ENCODE measurements at places on chromosomes 7 and 10.

- DNase-seq: no peak
Measured at GRCh38 chr10:61363006-61363405, 90.2 kb downstream of the TMEM26 start.

DNA sequence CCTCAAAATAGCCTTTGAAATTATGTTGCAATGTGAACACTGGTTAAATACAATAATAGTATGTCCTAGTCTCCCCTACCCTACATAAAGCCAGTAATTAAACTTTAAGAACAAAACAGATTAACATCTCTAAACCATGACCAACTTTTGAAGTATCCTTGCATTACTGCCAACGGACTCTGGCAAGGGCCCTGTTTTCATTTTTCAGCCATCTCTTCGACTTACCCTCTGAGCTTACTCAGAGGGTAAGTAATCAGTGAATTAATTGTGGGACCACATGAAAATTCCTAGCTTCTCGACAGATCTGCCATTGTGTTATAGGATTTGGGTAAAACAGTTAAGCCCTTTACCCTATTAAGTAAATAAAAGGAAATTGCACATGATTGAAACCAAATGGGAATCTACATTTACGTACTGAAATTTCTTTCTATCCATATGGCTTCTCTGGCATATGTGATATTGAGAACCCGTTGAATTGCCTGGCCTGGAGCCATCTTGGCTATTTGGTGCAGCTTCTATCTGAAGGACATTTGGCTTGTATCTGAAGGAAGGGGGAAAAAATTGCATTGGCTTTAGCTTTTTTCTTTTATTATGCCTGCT is 39.6 kb downstream of the DYNC1I1 start:
- no peak for DNase-seq

GRCh38 chr10:88019753-88020152 is 156.3 kb downstream of the PTEN start:
- DNase-seq: no peak

DNA sequence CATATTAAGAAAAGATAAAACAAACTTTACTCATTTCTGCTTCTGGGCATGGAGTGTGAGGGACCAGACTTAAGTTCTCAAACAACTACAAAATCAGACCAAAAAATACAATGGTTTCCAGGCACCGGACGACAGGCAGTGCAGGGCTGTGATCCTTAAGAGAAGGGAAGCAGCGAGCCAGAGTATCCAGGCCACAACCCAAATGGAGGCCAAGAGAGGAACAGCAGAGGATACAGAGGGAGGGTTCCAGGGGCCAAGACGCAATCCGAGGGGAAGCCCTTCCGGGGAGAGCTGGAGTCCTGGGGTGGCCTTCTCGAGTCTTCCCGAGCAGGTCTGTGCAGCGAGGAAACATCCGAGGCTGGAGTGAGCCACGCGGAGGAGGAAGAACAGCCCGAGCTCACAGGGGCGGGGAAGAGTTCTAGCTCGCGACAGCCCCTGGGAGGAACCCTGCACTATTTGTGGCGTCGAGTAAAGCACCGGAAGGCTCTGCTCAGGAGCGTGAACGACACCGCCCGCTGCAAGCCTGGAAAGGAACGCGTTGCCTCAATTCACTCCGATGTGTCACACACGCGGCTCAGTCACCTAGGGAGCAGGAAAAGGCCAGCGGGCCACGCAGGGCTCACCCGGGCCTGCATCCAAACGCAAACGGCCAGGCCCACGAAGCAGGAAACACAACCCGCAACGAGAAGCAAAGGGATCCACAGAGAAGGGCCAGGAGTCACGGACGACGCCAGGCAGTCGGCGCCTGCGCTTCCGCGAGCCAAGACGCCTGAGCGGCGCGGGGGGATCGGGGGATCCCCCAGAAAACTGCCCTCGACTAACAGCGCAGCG is 933 bp upstream of the RNF32 start:
- no peak for DNase-seq

DNA sequence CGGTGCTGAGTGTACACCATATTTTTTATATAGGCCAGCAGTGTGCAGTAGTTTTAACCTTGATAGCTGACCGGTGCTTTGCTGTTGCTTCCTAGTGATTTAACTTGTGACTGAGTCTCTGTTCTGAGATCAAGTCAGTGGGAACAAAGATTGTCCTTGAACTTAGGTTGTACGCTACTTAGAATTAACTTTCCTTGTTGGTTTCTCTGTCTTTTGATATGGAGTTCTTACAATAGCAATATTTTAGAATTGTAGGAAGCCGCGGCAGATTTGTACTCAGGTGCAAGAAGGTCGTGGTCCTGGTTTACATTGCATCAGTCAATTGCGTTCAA is 1.3 kb downstream of the DDX21 start:
- DNase-seq: no peak

DNA sequence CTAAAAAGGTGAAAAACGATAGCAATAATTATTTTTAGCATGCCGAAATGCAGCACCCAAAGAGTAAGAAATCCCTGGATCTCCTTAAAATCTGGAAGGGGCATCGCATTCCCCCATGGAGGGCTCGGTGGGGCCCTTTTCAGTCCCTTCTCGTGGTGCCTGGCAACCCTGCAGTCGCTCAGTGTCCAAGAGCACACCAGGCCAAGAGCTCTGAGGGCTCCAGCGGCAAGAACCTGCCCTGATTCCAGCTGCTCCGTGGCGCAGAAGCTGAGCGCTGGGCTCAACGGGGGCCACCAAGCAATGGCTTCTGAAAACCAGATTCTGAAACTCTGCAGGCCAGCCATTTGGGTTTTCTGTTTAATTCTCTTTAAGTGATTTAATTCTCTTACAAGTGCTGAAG is 131.2 kb downstream of the PRKAG2 start:
- DNase-seq: no peak

- DNase-seq: no peak
Measured at GRCh38 chr10:47282005-47282656, 17.9 kb upstream of the GDF10 start.

DNA sequence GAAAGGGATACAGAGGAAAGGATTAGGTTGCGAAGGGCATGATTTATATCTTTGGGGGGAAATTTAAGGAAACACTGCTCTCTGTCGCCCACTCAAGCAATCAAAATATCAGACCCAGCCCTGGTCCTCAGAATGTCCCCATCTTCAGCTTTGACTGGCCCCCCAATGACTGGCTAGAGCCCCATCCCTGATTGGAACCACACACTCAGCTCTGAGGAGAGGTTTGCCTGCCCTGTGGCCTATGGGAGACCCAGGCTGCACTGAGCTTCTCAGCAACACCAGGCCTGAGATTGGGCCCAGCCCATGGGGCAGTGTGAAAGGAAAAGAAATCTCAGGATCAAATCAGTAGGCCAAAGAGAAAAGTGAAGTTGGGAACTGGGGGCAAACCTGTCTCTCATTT is 69.5 kb downstream of the ADCYAP1R1 start:
- DNase-seq: no peak

- DNase-seq: no peak
Measured at GRCh38 chr7:105130580-105130979, 116.6 kb downstream of the KMT2E start.

DNA sequence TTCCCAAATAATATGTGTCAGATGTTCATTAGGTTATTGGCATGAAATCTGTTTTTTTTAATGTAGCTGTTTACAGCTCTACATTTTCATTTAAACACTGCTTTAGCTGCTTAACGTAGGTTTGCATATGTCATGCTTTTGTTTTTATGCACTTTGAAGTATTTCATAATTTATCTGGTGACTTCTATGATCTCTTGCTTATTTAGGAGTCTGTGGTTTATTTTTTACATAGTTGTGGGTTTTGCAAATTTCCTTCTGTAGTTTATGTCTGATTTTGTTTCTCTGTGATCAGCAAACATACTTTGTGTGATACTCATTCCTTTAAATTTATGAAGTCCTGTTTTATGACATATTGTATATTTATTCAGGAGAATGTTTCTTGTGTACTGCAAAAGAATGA is 606.5 kb upstream of the PFKP start:
- DNase-seq: no peak

DNA sequence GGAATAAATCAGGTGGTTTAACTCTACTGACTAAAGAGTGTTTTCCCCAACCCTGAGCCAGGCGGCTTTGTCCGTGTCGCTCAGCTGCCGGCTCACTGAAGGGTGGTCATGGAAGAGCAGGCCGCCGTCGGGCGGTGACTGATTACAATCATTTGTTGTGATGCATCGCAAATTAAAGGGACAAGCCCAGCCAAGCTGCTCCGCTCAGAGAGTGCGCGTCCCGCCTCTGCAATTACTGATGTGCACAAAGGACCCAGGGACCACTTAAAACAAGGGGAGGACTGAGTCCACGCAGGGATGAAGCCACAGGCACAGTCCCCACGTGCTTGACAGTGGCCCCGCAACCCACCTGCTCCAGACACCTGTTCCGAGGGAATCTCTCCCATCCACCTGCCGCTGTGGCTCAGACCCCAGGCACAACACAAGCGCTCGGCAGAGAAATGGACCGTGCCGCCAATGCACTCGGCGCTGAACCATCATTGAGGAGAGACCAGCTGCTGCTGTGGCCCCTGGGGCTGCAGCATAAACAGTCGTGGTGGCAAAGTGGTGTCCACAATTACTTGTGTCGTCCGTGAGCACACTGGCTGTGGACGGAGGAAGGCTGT is 526.5 kb downstream of the PTPRN2 start:
- no peak for DNase-seq

GRCh38 chr10:28241741-28242399 is 61.0 kb downstream of the MPP7 start:
- DNase-seq: no peak

DNA sequence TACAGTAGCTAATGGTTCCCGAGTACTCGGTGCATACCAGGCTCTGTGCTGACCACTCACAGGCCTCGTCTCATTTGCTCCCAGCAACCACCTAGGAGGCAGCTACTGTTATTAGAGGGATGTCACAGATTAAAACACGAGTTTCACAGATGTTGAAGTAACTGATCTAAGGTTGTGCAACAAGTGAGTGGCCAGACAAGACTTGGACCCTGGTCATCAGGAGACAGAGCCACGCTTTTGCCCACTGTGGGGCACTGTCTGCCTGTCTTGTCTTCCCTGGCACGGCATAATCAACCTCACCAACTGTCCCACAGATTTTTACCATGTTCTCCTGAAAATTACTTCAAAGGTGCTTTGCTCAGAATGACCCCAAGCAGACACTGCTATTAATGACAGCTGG is 111.6 kb upstream of the HABP2 start:
- DNase-seq: no peak

DNA sequence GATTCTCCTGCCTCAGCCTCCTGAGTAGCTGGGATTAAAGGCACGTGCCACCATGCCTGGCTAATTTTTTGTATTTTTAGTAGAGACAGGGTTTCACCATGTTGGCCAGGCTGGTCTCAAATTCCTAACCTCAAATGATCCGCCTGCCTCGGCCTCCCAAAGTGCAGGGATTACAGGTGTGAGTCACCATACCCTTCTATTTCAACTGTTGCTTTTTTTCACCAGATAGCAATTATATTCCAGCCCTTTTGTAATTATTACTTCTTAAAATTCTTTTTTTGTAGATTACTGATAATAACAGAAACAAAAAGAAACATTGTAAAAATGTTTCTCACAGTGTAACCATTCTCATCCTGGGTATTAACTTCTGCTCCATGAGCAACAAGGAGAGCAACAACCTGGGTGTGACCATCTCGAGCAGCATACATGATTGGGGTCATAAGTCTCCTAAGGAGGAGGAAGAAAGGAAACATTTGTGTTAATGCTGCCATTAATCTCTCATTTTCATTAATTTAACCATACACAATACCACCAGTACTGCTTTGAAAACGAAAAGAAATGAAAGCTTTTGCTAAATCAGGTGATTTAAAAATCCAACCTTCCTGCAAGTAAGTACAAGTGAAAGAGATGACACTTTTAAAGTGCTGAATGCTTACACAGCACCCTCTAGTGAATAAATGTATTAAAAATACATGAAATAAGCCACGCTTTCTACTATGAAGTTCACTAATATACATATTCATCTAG is 41.8 kb downstream of the ASZ1 start:
- no peak for DNase-seq

DNA sequence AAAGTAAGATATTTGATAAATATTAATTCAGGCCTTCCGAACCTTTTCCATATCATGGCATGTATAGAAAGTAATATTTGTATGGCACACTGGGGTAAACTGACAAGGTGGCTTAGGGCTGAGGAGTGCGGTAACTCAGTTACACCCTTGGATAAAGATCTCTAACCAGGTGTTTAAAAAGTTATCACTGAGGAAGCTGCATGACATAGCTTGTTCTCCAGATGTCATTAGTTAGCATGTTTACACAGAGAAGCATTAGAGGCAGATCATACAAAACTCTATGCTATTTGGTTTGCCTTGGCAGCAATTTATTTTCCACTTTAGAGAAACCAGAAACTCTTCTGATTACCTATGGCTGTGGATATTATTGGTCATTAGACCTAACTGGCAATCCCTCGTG is 118.2 kb downstream of the ST7 start:
- DNase-seq: no peak

DNA sequence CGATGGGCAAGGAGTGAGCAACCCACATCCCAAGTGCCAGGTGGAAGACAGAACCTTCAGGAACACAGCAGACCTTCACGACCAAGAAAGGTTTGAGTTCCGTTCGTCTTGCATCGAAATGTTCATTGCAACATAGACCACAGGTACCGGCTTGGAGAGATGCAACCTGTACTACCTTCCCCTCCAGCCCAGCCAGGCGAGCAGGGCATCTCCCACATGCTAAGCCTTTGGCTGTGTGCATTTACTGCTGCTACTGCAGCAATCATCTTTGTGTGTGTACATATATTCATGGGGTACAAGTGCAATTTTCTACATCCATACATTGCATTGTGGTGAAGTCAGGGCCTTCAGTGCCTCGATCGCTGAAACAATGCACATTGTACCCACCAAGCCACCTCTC is 58.8 kb downstream of the CTBP2 start:
- no peak for DNase-seq

DNA sequence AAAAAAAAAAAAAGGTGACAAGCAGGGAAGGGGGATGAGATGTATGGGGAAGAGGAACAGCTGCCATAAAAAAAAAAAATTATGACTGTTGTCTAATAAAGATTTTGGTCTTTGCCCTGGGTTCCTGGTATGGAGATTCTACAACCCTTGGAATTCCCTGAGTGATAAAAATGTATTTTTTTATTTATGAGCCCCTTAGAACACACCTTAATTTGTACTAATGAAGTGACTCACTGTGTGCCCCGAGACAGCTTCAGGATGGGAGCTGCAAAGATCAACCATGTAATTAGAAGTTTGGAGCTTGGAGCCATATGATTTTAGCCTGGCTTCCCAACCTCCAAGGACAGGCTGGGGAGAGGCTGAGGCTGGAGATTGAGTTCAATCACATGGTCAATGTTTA is 69.7 kb downstream of the NHLRC2 start:
- DNase-seq: no peak

DNA sequence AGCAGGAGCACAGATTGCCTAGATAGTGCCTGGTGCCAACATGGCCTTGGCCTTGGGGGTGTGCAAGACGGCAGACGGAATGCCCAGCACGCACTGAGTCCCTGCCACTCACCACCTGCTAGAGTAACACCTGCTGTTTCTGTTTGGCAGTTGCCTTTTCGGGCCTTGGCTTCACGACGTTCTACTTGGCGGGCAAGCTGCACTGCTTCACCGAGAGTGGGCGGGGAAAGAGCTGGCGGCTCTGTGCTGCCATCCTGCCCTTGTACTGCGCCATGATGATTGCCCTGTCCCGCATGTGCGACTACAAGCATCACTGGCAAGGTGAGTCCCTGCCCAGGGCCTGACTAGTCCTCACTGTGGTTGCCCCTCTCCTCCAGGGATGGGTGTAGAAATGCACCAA is 118.0 kb downstream of the PLPP4 start:
- no peak for DNase-seq

- peak; percentile 41 for DNase-seq
Measured at GRCh38 chr10:36779238-36779846, 346.1 kb upstream of the ANKRD30A start.

All from AG04449 (cell line).